GM18507 (cell line): ENCODE measurements at places on chromosomes 3 and 15.

DNA sequence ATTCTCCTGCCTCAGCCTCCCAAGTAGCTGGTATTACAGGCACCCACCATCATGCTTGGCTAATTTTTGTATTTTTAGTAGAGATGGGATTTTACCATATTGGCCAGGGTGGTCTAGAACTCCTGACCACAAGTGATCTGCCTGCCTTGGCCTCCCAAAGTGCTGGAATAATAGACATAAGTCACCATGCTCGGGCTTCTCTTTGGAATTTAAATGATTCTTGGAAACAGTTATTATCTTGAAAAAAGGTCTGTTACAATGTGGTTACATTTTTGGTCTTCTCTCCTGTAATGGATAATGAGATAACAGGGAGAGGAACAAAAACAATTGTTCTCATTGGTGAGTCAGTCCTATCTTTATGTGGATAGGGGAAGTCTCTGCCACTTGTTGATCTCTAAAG is 59.8 kb upstream of the AADACL2 start:
- no peak for DNase-seq

DNA sequence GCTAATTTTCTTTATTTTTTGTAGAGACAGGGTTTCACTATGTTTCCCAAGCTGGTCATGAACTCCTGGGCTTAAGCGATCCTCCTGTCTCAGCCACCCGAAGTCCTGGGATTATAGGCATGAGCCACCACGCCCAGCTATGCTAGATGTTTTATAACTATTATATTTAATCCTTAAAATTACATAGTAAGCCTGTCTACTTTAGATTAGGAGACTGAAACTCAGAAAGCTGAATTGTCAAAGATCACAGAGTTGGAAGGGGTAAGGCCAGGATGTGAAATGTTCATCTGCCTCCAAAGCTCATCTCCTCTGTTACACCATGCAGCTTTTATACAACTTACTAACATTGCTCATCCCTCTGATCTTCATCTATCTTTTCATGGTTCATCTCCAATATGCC is 89.8 kb downstream of the MAP2K5 start:
- DNase-seq = no peak

GRCh38 chr15:47737477-47737876 is 20.2 kb downstream of the SEMA6D start:
- DNase-seq = no peak

DNA sequence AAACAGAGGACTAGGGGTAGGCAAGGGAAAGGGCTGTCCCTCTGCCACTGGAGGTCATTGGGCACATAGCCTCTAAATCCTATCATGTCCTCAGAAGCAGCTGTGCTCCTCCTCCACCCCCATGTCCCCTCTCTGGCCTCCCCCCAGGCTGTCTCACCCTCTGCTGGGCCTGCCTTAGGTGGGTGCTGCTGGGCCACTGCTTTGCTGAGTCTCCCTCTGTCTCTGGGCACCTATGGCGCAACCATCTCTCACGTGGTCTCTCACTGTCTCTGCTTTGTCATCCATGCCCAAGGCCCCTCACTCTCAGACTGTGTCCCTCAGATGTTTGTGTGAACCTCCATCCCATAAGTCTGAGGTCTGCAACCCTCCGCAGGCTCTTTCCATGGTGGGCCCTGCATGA is 35.0 kb upstream of the IQCF6 start:
- no peak for DNase-seq

DNA sequence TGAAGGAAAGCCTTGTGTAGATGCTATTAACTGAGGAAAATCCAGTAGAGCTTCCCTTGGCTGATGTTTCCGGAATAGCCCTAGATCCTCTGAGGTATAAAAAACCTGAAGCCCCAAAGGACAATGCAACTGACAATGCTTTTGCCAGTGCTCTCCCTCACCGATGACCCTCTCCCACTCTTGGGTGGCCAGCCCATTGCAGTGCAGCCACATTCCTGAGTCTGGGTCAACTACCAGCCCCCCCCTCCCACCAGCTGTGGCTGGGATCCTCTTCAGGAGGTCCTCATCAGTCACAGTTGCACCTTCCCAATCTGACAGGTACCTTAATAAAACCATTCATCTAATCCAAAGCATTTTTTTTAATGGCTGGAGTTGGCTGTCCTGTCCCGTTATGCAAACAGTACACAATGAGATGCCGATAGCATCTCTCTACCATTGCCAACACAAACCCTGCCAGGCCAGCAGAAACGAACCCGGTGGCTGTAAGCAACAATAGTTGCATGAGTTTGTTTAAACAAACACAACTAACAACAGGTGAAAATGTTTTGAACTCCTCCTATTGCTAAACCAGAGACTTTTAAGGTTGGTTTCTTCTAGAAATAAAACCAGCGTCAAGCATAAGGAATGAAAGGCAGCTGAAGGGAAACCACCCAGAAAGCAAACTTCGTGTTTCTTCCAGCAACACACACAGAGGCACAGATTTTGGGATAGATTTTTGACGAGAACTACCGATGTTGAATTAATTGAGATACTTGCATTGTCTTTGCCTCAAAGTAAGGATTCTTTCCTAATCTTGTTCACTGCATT is 128.3 kb upstream of the ARHGEF3 start:
- DNase-seq = no peak

- DNase-seq = no peak
These were observed 15.2 kb downstream of the RFTN1 start for GRCh38 chr3:16498130-16498890.
